Dorsolateral prefrontal cortex (tissue), 122 donors: ENCODE measurements at places on chromosomes 13 and 19.

GRCh38 chr13:21435687-21436151, 23.4 kb downstream of the ZDHHC20 start:
- DNase-seq = no peak

- DNase-seq = no peak
Measured at GRCh38 chr19:39471756-39472536, 8.7 kb upstream of the TIMM50 start.

DNA sequence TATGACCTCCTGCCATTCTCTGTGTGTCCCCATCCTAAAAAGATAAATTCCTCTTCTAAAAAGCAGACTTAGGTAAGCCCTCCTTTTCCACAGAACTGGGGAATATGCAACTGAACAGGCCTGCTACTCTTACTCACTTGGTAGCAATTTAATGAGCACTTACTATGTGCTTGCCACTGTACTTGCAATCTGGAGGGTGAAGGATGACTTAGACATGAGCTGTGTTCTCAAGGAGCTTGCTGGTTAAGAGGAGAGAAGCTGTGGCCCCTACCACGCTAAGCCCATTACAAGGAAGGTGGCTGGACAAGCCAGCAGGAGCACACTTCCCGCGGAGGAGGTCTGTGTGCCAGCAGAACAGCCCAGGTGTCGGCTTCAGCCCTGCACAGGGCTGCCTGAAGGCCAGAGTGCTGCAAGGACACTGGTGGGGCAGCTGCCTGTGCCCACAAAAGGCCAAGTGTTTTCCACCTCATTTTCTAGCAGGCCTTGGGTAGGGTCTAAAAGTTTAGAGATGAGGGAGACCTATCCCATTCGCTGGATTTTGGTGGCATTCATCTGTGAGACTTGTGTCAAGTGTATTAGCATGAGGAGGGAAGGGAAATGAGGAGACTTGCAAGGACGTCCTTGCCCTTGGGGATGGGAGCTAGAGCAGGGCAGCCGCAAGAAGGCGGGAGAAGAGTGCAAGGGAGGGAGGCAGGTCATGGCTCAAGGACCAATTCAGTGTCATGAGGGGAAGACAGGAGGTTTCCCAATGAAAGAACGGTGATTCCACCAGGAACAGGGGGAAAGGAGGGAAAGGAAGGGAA, 52.0 kb downstream of the COL4A1 start:
- DNase-seq = no peak

- peak; percentile 65 for DNase-seq
Measured at GRCh38 chr13:27022571-27023311, 148.9 kb downstream of the USP12 start.

- no peak for DNase-seq
Measured at GRCh38 chr13:39970177-39970846, 314.9 kb downstream of the COG6 start.

- DNase-seq = no peak
Measured at GRCh38 chr19:17534767-17535166, 20.7 kb upstream of the COLGALT1 start.

DNA sequence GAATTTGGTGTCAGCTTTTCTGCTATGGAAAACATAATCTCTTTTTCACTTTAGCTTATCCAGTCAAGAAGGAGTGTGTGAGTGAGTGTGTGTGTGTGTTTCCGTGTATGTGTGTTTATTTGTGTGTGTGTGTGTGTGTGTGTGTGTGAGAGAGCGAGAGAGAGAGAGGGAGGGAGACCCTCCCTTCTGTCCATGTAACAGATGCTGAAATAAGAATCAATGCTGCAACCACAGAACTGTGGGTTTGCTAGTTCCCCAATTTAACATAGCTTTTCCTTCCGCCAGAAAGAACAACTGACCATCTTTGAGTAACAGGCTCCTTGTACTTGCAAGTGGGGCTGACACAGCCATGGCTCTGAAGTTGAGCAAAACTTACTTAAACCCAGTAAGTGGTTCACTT, 5.2 kb downstream of the LCP1 start:
- DNase-seq = no peak

GRCh38 chr13:84867246-84867645, 932.0 kb downstream of the SLITRK6 start:
- DNase-seq = no peak

- peak; percentile 63 for DNase-seq
Measured at GRCh38 chr19:56987184-56987583, 132.6 kb upstream of the USP29 start.

DNA sequence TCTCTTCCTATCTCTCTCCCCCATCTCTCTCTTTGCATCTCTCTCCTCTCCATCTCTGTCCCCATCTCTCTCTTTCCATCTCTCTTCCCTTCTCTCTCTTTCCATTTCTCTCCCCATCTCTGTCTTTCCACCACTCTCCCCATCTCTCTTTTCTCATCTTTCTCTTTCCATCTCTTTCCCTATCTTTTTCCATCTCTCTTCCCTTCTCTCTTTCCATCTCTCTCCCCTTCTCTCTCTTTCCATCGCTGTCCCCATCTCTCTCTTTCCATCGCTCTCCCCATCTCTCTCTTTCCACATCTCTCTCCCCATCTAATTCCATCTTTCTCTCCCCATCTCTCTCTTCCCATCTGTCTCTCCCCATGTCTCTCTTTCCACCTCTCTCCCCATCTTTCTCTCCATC, 24.5 kb downstream of the ADGRE3 start:
- no peak for DNase-seq

DNA sequence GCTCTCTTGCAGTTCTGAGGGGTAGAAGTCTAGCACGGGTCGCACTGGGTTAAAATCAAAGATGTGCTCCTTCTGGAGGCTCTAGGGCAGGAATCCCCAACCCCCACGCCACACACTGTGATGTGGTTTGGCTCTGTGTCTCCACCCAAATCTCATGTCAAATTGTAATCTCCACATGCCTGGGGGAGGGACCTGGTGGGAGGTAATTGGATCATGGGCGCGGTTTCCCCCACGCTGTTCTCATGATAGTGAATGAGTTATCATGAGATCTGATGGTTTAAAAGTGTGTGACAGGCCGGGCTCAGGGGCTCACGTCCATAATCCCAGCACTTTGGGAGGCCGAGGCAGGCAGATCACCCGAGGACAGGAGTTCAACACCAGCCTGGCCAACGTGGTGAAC, 26.6 kb upstream of the CALM3 start:
- no peak for DNase-seq

- DNase-seq = peak; percentile 39
Measured at GRCh38 chr19:39038098-39038497, 5.7 kb upstream of the FBXO27 start.

DNA sequence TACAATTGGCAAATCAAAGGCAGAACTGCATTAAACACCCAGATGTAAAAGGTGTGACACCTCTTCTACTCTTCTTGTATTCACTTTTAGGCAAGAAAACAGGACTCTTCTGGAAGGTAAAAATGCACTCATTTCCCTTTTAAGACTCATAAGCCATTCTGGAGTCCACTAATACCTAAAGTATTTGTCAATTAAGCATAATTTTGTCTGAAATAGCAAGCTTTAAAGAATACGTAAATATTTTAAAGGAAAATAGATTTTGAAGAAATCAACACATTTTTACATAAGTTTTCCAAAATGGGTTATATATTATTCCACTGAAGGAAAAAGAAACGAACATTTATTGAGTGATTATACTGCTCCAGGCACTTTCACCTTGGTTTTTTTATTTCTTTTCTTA, 661.7 kb upstream of the GPC6 start:
- no peak for DNase-seq

GRCh38 chr19:16429066-16429758, 42.6 kb downstream of the EPS15L1 start:
- peak; percentile 95 for DNase-seq

DNA sequence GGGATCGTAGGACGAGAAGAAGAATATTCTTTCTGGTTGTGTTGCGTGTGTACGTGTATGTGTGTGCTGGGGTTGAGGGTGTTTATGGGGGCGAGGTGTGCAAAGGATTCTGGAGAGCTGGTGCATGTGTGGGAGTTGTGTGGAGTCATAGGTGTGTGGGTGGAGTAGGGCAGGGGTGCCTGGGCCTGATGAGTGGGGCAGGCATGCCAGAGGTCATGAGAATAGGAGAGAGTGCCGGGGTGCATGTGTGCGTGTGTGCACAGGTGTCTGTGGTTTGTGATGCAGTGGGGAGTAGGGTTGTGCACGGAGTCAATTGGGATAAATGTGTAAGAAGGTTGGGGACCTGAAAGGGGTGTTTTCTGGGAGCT, 649 bp downstream of the TMEM91 start:
- DNase-seq = no peak

- DNase-seq = no peak
Measured at GRCh38 chr19:11214387-11214786, 17.0 kb upstream of the KANK2 start.

DNA sequence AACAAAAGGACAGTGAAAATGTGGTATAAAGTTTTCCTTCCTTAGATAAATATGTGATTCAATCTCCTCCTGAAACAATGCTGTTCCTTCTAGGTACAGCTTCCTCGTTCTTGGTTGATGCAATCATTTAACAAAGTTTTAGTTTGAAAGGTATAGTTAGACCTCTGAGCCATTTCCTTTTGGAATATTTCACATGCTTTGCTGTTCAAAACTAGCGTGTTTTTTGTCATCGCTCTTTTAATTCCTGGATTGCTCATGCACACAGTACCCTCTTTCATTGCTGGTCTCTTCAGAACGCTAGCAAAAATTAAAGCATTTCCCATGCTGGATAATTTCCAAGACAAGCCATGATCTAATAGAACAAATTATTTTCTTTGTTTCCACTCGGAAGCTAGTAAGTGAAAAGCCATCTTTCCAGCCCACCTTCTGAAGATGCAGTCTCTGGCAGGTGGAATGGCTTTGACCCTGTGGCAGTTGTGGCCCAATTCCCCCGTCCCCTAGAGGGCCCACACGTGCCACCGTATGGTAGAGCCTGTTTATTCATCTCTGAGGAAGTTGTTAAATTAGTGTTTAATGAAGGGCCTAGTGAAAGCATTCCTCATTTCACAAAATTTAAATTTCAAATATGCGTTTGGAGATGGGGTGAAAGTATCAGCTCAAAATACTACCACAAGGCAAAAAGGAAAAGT, 1040.6 kb upstream of the SLC10A2 start:
- no peak for DNase-seq

- DNase-seq = no peak
Measured at GRCh38 chr19:39152066-39152465, 26.5 kb downstream of the PAK4 start.

DNA sequence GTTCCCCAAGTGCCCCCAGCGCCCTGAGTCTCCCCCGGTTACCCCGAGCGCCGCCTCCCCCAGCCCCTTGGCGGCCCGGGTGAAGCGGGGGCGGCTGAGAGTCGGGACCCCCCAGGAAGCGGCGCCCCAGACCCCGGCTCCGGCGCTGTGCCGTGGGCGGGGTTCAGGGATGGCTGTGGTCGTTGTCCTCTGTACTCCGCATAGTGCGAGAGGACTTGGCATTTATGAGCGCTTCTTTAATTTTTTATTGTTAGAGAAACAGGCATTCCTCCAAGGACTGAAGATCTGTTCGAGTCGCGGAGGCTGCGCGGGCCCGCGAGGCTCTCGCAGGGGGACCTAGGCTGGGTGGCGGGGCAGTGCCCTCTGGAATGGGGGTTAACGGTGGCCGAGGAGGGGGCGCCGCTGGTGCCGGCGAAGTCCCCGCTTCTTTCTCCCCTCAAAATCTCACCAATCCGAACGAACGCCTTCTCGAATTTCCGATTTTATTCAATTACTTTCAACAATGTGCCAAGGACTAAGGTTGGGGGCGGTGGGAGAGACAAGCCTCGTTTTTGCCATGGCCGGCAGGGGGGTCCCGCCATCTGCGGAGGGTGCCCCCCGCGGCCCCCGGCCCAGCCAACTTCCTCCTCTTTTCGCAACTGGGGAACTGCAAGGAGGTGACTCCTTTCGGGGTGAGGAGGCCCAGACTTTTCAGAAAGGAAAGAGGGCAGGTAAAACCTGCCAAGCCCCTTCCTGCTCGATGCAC, 596 bp upstream of the GJB2 start:
- no peak for DNase-seq

DNA sequence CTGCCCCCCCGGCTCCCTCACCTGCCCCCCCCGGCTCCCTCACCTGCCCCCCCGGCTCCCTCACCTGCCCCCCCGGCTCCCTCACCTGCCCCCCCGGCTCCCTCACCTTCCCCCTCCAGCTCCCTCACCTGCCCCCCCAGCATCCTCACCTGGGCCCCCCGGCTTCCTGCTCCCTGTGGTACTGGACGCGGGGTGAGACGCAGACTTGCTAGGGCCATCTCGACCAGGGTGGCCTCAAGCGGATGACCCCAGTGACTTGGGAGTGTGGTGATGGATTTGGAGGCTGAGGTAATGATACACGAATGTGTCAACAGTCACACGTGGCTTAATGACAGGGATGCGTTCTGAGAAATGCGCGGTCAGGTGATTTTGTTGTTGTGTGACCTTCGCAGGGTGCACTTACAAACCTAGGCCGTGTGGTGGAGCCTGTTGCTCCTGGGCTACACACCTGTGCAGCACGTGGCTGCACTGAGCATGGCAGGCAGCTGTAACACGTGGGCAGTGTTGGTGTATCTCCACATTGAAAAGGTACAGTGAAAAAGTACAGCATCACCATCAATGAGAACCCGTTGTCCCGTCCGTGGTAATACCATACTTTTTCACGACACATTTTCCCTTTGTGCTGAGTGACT, 197.8 kb downstream of the TEX29 start:
- no peak for DNase-seq

- peak; percentile 31 for DNase-seq
Measured at GRCh38 chr13:20128459-20128931, 32.4 kb downstream of the GJA3 start.

- DNase-seq = no peak
Measured at GRCh38 chr13:63632321-63632720, 2216.7 kb upstream of the PCDH20 start.

- DNase-seq = no peak
Measured at GRCh38 chr13:71780546-71780945, 86.5 kb downstream of the DACH1 start.

DNA sequence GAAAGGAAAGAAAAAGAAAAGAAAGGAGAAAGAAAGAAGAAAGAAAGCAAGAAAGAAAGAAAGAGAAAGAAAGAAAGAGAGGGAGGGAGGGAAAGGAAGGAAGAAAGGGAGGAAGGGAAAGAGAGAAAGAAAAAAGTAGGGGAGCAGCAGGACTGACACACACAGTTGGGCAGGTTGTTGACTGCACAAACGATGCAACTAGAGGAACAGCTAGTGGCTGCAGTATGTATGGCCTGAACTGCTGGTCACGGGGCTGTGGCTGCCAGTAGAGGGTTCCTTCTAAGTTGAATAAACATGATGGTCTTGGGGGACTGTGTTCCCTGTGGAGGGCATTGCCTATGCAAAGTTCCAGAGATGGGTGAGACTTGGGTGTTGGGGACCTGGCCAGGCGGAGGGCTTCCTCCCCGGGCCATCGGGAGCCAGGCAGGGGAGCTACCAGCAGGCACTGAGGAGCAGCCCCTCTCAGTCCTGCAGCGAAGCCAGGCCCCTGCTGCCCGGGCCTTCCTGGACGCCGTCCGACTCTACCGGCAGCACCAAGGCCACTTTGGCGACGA, 16.7 kb upstream of the COLGALT1 start:
- no peak for DNase-seq

- DNase-seq = no peak
Measured at GRCh38 chr13:34162544-34162933, 344.6 kb downstream of the RFC3 start.

DNA sequence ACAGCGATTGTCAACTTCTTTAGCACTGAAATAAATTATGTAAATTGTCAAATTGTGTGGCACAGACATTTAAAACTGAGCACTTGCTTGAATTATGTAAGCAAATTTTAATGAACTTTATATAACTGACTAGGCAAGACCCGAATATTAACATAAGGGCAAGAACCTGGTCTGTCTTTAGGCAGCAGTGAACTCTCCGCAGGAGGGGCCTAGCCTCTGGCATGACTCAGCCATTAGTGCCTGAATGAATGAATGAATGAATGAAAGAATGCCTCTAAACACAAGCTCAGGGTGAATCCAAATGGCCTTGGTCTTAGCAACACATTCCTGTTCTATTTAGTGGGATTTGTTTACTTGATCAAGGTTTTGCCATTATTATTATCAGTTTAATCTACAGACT, 654.7 kb upstream of the ARGLU1 start:
- no peak for DNase-seq
